Mesenteric fat pad (tissue), 1 donor: ENCODE measurements at places on chromosomes 2 and 18. TPM values are rescaled to one million over a fixed set of nuclear protein-coding genes. Genes with fewer than 3 reads are reported as not detected.

- no peak for DNase-seq
These were observed 1237.1 kb downstream of the LRP1B start for GRCh38 chr2:140893685-140894084.

DNA sequence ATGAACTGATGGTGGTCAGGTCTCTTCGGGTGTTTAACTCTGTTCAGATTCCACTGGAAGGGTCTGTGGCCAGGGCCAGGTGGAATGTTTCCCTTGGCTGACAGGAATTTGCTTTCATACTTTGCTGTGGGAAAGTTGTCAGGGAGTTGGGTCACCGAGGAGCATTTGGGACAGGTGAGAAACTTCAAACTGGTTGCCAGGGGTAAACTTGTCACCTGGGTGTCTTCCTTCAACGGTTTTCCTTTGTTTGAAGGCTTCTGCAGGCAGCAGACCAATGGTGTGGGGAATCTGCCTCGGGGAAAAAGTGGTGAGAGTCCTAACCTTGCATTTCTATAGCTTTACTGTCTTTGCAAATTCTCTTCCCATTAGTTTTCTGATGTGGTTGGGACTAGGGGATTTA, 92.2 kb downstream of the TGFA start:
- DNase-seq = no peak

Gene TGIF1
- 59.3 TPM for total RNA-seq

Gene DNAH6
- 0.77 TPM for total RNA-seq

DNA sequence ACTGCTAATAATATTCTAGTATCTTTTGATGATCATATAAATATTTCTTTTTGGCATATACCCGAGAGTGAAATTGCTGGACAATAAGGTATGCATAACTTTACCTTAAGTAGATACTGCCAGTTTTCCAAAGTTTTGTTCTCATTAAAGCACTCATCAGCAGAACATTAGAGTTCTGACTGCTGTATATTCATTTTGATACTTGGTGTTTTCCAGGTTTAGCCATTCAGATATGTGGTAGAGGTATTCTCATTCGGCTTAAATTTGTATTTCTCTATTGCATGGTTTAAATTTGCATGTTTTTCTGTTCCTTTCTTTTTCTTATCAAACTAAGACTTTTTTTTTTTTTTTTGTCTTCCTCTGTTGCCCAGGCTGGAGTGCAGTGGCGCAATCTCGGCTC, 18.2 kb downstream of the CYBRD1 start:
- DNase-seq = no peak

DNA sequence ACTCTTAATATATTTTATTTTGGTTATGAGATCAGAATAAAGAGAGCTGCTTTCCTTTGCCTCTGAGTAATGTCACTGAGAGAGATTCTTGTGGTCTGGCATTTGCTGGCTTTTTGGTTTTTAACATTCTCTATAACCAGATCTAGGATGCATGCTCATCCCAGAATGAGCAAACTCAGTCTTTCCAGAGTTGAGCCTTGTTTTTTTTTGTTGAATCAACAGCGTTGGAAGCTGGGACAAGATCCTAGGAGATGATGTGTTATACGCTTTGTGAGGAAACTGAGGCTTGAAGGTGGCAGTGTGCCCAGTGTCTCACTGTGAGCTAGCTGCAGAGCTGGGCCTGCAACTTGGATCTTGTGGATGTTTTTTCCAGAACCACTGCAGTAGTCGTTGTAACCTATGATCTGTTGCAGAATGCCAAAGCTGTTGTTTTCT, 19.5 kb downstream of the MYO1B start:
- no peak for DNase-seq

GRCh38 chr2:181411105-181411849, 45.9 kb upstream of the ITGA4 start:
- no peak for DNase-seq

Gene STK16
- 16.1 TPM for total RNA-seq

DNA sequence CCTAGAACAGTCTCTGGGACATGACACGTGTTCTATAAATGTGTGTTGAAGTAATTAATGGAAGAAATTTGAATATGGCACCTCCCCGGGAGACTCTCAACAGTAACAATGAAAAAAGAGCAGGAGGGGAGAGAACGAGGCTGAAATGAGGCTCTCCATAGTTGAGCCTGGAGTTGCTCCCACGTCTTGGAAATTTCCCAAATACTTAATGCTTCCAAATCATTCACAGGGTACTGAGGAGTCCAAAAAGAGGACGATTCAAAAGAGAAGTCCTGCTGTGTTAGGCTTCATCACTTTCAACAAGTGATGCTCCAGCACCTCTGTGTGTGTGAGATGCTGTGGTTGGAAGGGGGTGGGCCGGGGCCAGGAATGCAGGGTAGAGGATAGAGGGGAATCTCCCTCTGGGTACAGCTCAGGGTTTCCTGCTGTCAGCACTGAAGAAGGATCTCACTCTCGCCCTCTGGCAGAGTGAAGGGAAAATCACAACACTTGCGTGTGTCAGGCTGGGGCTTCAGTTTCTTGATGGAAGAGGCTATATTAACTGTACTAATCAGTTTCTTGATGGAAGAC, 18.1 kb upstream of the ZNF407 start:
- no peak for DNase-seq

Gene TUBA3E
- not detected for total RNA-seq

GRCh38 chr2:8570637-8571036, 111.2 kb upstream of the ID2 start:
- DNase-seq = peak; percentile 81

Gene FAM117B
- total RNA-seq = 3.3 TPM

- no peak for DNase-seq
These were observed 238.9 kb upstream of the ID2 start for GRCh38 chr2:8442833-8443486.

Gene OTOF
- total RNA-seq = 0.26 TPM

DNA sequence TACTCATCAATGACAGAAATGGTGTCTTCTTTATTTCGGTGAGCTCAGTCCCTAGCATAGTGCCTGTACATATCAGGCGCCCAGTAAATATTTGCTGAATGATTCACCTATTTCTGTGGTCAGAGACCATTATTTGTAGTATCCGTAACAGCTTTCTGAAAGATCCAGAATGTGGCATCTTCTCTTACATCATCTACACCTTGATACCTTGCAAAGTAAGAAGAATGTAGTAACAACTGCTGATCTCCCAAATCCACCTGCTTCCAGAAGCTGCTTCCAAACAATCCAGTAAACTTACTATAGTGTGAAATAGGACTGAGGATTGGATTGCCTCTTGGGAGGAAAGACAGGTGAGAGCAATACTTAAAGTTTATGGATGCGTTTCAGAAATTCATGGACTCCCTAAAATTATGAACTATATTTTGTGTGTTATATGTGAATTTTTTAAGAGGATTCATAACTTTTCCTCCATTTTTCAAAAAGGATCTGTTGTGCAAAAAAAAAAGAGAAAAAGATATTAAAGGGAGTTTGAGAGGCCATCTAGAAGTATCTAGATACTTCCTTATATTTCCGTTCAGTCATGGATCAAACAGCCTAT, 945 bp upstream of the ASXL2 start:
- DNase-seq = no peak

DNA sequence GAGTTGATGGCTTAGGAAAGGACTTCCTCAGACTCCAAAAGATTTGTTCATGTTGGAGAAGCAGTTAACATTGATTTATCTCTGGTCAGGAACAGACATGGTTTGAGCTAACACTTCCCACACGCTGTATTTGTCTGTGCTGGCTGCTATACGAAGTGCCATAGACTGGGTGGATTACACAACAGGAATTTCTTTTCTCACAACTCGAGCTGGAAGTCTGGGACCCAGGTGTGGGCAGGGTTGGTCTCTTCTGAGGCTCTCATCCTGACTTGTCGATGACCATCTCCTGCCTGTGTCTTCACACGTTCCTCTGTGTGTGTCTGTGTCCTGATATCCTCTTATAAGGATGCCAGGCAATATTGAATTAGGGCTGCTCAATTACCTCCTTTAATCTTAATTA, 163.4 kb upstream of the BCL2L11 start:
- DNase-seq = no peak

DNA sequence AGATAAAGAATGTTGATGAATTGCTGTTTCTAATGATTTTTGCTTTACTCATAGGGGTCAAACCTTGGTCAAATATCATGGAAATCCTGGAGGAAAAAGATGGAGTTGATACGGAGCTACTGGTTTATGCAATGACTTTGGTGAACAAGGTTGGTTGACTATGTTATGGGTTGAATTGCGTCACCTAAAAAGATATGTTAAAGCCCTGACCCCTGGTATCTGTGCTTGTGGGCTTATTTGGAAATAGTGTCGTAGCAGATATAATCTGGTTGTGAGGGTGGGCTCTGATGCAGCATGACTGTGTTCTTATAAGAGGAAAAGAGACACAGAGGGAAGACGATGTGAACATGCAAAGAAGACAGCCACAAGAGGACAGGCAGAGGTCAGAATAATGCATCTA, 226.2 kb downstream of the TPGS2 start:
- DNase-seq = no peak

- DNase-seq = no peak
These were observed 610.5 kb upstream of the FANCL start for GRCh38 chr2:58851598-58851997.

DNA sequence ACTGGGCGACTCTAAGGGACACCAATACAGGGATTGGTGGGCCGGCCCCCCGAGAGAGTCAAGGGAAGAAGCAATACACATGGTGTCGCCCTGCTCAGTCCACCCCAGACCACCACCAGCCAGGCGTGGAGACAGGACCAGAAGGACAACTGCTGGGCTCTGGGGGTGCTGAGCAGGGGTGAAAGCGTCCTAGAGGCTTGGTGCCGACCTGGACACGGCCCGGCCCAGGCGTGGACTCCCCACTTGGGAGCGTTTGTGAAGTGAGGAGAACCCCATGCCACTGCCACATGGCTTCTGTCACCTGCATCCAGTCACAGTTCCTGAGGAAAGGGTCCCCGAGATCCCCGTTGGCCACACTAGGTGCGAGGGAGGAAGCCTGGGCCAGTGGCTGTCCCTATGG, 35.4 kb upstream of the ITM2C start:
- no peak for DNase-seq

DNA sequence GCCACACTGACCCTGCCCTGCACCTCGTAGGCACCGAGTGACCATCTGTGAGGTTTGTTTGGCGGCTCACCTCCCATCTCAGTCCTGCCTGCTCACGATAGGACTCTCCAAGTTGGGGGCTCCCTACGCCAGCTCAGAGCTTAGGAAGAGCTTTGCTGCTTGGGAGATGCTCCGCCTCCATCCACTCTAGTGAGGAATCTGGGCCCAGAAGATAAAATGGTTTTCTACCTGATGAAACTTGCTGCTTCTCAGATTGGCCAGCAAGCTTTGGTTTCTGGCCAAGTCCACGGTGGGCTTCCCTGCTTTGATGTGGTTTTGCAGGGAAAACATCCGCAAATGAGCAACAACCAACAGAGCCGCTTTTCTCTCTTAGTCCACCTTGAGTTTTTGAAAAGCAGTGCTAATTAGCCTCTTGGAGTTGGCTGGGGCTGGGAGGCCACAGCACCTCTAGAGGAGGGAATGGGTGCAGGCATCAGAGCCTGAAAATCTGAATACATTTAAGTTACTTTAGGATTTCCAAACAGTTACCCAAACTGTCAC, 42.2 kb downstream of the THNSL2 start:
- no peak for DNase-seq

Gene CIDEA
- total RNA-seq = 138 TPM

- no peak for DNase-seq
These were observed 437.0 kb downstream of the PARD3B start for GRCh38 chr2:204982303-204982702.

Gene PSMA8
- not detected for total RNA-seq

DNA sequence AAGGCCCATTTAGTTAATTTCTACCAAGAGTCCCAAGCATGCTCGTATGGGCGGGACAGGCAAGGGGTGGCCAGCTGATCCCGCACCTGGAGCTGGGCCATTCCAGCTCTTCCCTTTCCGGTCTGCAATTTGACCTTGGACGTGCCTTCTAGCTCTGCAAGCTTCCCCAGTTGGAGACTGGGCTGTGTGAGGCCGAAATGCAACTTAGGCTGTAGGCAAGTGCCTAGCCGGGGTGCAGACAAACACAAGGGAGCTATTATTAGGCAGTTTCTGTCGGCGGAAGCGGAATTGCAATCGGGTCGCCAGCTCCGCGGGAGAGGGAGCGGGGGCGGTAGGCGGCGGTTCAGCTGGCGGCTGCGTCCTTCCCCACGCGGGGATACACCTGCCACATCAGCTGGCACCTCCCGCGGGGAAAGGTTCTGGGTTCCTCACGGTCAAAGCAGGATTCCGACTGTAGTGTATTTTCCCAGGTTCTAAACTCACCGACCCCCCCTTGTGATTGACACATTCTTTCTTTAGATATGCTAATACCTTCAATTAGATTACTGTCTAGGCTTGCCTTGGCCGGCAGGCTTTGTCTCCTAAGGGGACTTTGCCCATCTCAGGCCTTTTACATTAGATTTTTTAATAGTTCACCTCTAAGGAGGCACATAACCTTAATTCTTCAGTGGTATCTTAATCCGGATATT, 17.1 kb upstream of the ZNF532 start:
- no peak for DNase-seq

Gene PARD6G
- 3.6 TPM for total RNA-seq

Gene RBFA
- total RNA-seq = 31.7 TPM

Gene C18orf54
- 1.3 TPM for total RNA-seq

Gene AQP12A
- not detected for total RNA-seq

Gene BOLL
- total RNA-seq = not detected
